H54 (cell line): ENCODE measurements at places on chromosomes 5 and 9.

DNA sequence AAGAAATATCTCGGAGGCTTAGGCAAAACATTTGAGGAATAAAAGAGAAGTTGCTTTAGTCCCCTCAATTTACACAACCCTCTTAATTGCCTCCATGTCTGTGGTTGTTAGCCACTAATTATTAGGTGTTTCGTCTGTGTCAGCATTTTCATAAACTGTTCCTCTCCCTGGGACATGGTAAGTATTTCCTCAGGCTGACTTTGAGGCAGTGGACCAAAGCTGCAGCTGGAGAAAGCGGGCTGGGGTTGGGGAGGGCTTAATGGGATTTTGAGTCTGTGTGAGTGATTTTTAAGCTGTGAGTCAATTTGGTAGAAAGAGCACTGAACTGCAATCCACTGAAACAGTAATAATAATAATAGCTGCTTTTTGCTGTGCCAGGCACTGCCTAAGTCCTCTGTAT, 13.0 kb upstream of the TTC1 start:
- DNase-seq = no peak

GRCh38 chr5:91025449-91025848, 357.7 kb downstream of the ARRDC3 start:
- no peak for DNase-seq

DNA sequence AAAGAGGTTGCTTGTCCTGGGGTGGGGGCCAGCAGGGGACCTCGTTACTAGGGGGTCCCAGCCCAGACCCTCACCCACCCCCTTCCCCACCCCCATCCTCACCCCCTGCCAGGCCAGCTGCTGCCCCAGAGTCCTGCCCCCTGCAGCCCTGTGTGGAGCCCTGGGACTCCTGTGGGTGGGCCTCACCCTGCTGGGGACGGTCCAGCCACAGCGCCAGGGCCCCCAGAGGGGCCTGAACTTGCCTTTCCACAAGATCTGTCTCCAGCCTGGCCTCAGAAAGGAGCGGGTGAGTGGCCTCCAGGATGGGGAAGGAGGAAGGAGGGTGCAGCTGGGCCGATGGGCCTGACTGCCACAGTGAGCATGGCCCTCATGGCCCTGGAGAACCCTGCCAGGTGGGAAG, 7.5 kb upstream of the PTGDS start:
- DNase-seq = no peak

- no peak for DNase-seq
Observed at GRCh38 chr9:108019821-108020220, 530.3 kb upstream of the KLF4 start.

- no peak for DNase-seq
Observed at GRCh38 chr9:20570087-20570486, 52.2 kb downstream of the MLLT3 start.

DNA sequence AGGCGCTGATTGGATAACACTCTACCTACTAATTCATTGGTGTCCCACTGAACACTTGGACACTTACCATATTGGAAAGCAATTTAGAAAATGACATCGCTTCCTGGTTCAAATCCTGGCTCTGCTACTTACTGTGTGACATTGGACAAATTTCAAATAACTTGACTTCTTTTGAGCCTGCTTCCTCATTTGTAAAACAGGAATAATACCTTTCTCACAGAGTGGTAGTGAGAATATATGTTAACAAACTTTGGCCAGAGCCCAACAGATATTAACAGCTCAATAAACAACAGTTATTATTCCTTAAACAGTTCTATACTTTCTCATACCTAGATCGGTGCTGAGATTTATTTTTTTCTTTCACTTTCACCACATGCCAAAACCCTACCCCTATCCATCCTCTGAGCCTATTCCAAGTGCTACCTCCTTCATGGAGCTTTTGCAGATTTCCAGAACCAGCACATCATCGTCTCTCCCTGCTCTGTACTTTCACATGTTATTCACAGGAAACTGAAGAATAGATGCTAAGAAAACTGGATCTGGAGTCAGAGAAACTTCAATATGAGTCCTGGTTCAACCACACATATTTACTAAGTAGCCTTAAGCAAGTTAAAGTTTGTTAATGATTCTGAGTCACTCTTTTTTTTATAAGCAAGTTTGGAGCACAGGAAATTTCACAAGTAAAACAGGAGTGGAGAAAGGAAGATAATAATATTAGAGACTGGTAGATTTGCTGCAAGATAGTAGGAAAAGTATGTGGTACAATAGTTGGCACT, 92.3 kb downstream of the STRBP start:
- DNase-seq = no peak

GRCh38 chr5:171455522-171455921, 36.1 kb downstream of the FGF18 start:
- DNase-seq = no peak

DNA sequence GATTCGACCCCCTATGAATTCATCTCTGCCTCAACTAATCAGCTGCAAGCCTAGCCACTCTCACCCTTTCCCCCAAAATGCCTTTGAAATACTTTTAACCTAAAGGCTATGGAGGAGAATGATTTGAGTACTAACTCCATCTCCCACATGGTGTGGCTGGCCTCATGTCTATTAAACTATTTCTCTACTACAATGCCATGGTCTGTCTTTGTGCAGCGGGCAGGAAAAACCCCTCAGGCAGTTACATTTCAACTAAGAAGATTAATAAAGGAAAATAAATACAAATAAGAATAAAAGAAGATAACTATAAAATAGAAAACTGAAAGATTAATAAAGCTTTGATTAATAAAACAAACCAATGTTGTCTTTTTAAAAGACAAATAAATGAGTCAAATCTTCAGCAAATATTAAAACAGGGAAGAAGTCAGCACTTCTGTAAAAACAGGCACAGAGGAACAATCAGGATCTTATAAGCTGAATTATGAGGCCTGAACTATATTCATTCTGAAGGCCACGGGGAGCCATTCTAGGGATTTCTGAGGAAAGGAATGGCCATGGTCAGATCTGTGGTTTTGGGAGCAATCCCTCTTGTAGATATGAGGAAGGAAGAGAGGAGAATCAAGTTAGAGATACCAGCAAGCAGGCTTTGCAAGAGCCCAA, 116.1 kb upstream of the SLC12A2 start:
- no peak for DNase-seq

GRCh38 chr9:8401961-8402705, 602.6 kb upstream of the DMAC1 start:
- no peak for DNase-seq

DNA sequence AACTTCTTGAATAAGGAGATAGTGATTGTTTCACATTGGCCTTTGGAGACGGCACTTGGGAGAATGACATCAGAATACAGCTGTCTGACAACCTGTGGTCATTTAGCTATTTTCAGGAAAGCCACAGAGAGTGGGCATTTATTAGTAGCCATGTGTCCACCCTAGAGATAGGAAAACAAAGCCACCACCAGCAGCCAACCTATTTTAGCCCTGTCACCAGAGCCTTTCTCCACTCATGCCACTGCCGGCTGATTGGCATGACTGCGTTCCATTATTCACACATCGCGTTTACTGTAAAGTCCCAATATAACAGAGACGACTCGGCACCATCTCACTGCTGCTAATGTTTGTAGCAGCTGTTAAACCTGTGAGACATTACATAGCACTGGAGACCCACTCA, 330.1 kb downstream of the NDUFS4 start:
- DNase-seq = no peak

DNA sequence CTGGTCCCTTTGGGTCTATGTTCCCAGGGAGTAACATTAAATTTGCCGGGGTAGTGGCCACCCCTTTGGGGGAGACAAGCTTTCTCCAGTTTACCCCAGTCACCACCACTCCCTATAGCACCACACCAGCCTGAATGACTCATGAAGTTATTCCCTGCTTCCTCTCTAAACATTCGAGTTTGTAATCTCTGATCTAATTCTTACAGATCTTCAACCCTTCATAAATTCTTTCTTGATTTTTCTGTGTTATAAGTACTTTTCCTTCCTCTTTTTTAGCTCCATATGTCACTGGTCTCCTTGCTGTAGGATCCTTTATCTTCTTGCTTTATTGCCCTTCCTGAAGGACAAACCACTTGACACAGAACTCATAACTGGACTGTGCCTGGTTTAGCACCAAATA, 55.6 kb downstream of the GNA14 start:
- DNase-seq = no peak

- no peak for DNase-seq
Observed at GRCh38 chr9:79604921-79605562, 33.3 kb downstream of the TLE4 start.

- DNase-seq = peak; percentile 21
Observed at GRCh38 chr5:35198075-35198474, 32.2 kb downstream of the PRLR start.

GRCh38 chr5:178223828-178224335, 8.7 kb downstream of the PHYKPL start:
- DNase-seq = no peak

DNA sequence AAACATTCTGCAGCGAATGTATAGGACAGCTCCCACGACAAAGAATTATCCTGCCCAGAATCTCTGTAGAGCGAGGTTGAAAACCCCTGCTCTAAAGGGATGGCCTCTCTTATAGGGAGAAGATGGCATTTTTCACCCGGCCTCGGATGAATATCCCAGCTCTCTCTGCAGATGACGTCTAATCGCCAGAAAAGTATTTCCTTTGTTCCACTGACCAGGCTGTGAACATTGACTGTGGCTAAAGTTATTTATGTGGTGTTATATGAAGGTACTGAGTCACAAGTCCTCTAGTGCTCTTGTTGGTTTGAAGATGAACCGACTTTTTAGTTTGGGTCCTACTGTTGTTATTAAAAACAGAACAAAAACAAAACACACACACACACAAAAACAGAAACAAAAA, 17.4 kb upstream of the RARS1 start:
- no peak for DNase-seq

- DNase-seq = no peak
Observed at GRCh38 chr5:125189531-125189941, 443.1 kb upstream of the ZNF608 start.

GRCh38 chr5:154241021-154241420, 50.5 kb downstream of the GALNT10 start:
- DNase-seq = no peak

- no peak for DNase-seq
Observed at GRCh38 chr5:17302106-17302505, 84.7 kb downstream of the BASP1 start.

DNA sequence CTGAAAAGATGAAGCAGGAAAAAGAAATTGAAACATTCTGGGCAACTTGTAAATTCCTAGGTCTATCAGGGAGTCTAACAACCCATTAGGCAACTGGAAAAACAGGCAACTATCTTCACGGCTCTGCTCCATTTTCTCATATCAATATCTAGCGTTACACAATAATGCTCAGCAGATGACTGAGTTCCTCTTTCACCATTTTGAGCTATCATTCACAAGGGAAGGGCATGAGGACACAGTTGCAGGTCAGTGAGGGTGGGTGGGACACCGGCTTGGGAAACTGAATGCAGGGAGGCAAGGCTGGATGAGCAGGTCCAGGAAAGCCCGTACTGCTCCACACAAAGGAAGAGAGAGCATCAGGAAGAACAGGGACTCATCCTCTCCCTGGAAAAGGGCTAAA, 67.0 kb downstream of the FRMD3 start:
- DNase-seq = no peak

- DNase-seq = no peak
Observed at GRCh38 chr9:32581512-32582143, 8.7 kb upstream of the NDUFB6 start.

DNA sequence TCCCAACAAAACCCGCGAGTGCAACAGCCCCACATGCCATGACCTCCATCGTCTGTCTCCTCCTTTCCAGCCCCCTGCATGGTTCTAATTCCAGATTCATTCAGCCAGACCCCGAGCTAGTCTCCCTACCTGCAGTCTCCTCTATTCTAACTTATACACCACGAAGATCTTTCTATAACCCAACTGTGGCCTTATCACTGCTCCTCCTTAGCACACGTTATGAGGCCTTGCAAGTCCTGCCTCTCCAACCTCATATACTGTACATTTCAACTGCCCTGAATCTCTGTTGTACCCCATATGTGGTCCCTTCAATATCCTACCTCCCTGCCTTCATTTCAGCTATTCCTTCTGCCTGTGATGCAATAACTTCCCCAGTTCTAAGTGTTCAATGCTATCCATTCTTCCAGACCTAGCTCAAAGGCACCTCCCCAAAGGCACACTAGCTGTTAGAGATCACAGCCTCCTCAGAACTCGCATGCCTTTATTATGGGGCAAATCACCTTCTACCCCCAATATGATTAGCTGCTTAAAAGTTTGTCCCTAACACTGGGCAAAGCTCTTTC, 215.1 kb upstream of the TRIM32 start:
- DNase-seq = no peak

DNA sequence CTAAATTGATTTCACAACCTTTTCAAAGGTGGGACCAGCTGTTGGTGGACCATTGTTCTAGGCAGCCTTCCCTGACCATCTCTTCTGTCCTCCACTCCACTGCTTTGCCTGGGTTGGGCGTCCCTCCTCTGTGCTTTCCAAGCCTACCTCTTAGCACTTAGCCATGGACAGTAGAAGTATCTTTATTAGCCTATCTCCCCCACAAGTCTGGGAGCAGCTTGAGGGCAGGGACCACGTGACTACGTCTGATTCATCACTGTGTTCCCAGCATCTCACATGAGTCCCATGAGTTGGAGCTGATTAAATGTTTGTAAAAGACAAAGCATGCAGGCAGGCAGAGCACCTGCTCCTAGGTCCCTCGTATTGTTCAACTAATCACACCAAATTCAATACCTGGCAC, 20.9 kb downstream of the MORN5 start:
- peak; percentile 82 for DNase-seq

DNA sequence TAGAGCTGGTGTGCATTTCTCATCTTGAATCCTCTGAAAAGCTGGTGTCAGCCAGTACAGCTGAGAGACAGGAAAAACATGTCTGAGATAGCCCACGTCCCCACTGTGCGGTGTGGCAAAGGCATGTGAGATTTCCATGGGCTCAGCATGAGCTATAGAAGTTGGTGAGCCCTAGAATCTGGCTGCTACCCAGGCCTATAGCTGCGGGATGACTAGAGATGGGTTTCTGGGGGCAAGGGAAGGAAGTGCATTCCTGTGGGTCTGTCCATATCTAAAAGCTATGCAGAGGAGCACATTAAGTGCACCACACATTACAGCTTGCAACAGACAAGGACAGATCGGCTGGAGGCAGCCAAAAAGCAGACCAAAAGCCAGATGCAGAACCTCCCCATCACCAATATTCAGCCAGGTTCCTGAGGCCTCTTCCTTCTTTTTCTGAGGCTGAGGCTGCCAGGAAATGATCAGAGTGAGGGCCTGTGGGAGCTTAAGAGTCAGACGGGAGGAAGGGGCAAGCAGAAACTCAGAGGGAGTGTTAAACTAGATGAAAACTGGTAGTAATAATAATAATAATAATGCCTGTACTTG, 55.8 kb upstream of the RANBP3L start:
- DNase-seq = no peak
